Activated CD4-positive, alpha-beta T cell treated with anti-CD3 and anti-CD28 coated beads, Interleukin-2, amount 50 U/mL, for 1 hour (primary cell): ENCODE measurements at places on chromosomes 2 and 18.

GRCh38 chr2:37618326-37618725 lies 53.1 kb downstream of the CDC42EP3 start:
- no peak for DNase-seq

DNA sequence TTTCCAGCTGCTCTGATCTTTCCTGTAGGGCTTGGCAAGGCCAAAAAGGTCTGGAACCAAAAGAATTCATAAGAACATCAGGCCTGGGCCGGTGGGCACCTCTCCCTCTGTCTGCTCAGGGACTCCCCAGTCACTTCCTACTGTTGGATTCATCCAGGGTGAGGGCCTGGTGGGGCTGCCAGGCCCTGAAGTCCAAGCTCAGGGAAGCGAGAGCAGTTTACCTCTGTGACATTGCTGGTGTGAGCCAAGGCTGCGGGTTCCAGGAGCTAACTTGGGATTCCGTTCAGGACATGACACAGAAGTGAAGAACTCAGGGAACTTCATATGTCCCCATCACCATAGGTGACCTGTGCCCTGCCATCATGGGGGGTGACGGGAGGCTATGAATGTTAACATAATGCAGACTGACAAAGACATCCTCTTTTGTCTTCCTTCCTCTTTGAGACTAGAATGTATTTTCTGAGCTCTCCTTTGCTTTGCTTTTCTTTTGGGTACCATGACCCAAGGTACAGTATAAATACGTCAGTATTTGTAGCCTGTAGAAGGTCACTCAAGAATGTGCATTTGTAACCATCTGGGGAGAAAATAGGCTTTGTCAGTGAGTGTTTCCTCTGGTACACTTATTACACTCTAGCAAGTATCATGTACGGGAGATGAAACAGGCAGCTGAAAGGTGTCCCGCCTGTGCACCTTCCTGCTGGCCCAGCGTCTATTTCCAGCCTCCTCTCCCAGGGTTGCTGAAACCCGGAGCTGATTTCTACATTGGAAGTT lies 130.5 kb upstream of the SLC1A4 start:
- no peak for DNase-seq

DNA sequence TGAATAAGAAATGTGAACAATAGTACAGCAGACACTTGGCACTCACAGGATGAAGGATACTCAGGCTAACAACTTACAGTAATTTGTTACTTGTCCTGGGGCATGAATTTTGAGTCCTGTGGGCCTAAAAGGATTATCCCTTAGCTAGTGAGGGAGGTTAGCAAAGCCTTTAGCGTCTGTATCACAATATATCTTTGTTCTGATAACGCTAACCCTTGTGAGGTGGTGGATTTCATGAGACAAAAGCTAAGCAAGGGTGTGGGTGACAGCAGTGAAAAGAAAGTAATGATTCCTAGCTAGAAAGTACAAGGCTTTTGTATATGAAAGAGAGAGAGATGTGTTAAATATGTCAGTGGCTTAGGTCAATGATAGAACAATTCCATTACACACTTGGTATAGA lies 46.8 kb upstream of the TTC21B start:
- DNase-seq, result no peak

DNA sequence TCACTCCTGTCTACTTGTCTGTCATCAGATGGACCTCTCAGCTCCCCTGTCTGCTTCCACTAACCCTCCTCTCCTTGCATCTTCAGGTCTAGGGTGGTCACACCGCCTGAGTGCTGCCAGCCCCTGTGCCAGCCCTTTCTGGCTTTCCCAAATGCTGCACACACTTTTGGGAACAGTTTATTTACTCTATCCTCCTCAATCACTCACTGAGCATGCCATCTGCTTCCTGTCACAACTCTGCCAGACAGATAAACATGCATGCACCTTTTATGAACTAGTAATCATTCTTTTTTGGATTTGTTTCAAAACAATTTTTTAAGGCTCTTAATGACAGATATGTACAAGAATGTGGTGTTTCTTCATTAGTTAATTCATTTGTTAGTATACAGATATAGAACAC lies 56.3 kb upstream of the CCDC195 start:
- no peak for DNase-seq

GRCh38 chr2:69565431-69565839 lies 78.1 kb downstream of the AAK1 start:
- peak; percentile 69 for DNase-seq

DNA sequence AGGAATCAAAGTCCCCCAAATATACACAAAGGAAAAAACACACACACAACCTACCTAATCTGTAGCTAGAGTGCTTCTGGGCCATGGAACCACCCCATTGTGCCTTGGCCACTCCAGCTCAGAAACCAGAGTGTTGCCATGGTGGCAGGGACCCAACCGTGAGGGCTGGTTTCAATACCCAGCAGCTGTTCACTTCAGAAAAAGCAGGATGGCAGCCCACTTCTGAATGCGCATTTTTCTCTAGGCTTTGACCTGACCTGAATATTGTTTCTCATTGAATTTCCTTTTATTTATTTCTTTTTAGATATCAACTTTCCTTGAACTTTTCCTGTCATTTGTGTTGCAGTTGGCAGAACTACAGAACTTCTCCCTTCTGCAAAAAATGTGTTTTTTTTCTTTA lies 43.0 kb upstream of the EHBP1 start:
- DNase-seq, result no peak

GRCh38 chr2:162116352-162116751 lies 35.7 kb downstream of the GCG start:
- no peak for DNase-seq

DNA sequence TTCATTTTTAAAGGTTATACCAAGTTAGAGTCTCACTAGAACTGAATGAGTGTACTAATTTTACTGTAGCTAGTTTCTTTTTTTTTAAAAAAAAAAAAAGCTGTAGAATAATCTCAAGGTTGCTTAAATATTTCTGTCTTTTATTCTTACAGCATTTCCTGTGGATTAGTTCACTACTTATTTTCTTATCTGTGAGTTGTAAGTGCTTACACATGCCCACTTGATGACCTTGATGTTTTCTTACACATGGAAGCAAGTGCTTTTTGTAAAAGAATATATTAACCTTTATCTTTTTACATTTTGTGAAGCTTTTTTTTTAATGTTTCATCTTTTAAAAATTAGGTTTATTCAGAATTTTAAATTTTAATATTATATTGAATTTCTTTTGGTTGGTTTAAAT lies 57.8 kb downstream of the MSH2 start:
- no peak for DNase-seq

GRCh38 chr2:105055613-105056012 lies 17.7 kb downstream of the MRPS9 start:
- no peak for DNase-seq

- DNase-seq, result no peak
Measured at GRCh38 chr18:48805826-48806535, 144.8 kb downstream of the SMAD7 start.

- no peak for DNase-seq
Measured at GRCh38 chr2:151289972-151290866, 751 bp upstream of the NMI start.

DNA sequence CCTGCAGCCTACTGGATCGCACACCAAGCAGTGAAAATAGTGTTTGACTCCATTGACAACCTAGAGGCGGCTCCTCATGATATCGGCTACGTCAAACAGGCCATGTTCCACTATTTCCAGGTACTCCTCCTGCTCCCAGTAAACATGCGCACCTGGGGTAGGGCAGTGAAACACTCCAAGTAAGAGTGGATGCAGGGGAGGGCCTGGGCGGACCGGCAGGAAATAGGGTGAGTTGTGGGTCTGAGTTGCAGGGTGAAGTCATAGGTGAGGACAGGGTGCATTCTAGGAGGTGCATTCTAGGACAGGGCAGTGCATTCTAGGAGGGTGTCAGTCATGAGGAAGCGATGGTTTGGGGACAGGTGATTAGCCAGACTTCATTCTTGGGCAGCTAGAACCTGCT lies 5.0 kb downstream of the NAGK start:
- no peak for DNase-seq
